ENCODE measurements at places on chromosomes 1 and 21. TPM values are rescaled to one million over a fixed set of nuclear protein-coding genes. Genes with fewer than 3 reads are reported as not detected.
A peak's percentile ranks its signal among the peaks of the same experiment; 100 is the strongest.

GRCh38 chr1:208835097-208835463 is 590.9 kb upstream of the PLXNA2 start:
- no peak for DNase-seq

- DNase-seq, result no peak
These were observed 18.3 kb downstream of the NPL start for GRCh38 chr1:182807907-182808306.

DNAH14 gene
- total RNA-seq, result 11.9 TPM

DNASE2B gene
- not detected for total RNA-seq

DNA sequence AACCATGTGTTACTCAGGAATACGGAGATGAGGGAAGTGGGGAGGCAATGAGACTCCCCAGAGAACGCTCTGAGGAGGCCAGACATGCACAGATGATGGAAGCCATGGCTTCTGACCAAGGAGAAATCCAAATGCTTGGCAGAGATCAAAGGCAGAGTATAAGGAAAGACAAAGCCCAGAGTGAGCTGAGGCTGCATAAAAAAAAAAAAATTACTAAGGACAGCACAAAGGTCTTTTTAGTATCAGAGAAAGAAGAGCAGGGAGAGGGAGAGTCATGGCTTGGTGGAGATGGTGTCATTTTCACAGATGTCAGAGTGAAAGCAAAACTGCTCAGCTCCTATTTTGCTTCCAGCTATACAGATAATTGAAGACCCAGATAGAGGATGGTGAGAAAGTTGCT is 8.1 kb upstream of the NCF2 start:
- no peak for DNase-seq

- DNase-seq, result no peak
These were observed 20.9 kb downstream of the STYXL2 start for GRCh38 chr1:167114725-167115124.

PADI3 gene
- 0.38 TPM for total RNA-seq

DNA sequence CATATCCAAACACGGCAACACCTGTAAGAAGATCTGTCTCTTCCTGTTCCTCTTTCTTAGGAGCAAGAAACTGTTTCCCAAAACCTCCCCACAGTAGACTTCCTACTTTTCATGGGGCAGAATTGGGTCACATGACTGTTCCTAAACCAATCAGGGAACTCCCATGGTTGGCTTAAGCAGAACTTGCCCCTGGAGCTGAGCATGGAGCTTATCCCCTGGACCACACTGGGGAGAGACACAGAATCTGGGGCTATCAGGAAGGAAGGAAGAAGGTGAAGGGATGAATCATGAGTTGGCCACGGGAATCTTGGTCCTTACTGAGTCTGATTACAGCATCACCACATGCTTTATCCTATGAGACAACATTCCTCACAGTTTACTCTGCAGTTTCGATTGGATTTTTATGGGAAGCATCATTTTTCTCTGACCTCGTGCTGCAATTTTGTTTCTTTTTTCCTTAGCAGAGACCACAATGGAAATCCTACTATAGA is 81.8 kb downstream of the CDC7 start:
- peak; percentile 96 for DNase-seq

DNA sequence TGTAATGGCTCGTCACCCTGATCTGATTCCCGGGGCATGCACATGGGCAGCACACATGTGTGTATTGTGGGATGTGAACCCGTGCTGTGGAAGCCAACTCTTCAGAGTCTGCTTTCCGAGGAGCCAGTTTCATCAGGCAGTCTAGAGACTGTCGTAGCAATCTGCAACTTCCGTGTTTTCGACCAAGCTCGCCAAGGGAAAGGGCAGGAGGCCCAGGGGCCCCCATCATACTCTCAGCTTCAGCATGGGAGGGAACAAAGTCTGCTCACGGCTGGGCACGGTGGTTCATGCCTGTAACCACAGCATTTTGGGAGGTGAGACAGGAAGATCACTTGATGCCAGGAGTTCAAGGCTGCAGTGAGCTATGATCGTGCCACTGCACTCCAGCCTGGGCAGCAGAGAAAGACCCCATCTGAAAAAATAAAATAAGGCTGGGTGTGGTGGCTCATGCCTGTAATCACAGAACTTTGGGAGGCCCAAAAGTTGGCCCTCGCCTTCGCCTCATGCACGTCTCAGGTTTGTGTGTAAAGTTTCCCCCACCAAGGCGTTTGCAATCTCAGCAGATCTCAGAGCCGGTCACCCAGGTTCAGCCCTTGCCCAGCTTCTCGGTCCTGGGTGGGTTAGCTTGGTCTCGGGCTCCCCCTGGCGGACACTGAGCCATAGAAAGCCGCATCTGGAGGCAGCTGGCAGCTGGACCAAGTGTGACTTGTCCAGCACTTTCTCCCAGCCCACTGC is 48.5 kb upstream of the SLC25A33 start:
- peak; percentile 59 for DNase-seq

DNA sequence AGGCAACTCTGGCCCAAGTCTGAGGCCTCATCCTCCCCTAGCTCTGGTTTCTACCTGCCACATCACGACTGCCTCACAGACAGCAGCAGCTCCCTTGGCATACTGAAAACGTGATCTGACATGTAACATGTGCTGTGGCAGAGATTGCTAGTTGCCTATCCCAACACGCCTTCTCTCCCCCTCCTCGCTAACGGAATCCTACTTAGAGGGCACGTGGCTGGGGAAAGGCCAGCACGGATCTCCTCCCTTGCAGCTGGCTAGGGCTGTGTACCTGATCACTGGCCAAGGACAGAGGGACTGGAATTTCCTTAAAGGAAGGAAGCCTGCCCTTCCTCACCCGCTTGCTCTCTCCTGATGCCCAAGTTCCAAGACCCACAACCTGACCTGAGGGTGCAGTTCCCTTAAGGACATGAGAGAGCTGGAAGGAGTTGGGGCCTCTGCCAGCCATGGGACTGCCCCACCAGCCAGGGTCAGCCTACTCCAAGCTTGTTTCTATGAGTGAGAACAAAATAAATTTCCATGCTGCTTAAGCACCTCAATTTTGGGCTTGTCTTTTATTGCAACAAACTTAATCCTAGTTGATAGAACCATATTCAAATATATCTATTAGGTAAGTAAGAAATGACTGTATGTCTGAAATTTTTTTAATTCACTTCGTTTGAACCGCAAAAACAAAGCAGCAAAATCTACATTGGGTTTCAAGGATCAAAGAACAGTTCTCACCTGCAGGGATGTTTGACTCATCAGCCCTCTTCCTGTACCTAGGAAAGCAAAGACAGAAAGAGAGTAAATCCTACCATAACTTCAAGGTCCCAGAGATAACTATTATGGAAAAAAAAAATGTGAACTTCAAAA is 7.2 kb downstream of the SETD4 start:
- DNase-seq, result peak; percentile 36

DNA sequence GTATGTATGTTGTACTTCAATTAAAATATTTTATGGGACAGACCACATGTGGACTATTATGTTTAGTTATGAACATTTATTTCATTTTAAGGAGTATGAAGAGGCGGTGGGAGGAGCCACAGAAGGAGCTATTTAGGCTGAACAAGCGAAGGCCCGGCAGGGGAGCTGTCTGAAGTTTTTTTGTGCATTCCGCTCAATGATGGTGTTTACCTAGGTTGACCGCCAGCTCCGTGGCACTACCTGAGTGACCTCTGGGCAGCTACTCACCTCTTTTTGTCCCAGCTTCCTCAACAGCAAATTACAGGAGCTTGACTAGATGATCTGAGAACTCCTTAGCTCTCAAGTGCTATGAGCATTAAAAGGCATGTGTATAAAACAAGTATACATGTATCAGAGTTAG is 32.7 kb upstream of the C1orf198 start:
- no peak for DNase-seq

ZSCAN20 gene
- total RNA-seq, result 5.0 TPM

Data from bronchial epithelial cell (primary cell).